ENCODE measurements at places on chromosomes 16 and 17. TPM values are rescaled to one million over a fixed set of nuclear protein-coding genes. Genes with fewer than 3 reads are reported as not detected.

Gene KRTAP1-5
- 54.1 TPM for total RNA-seq

Gene KRT39
- total RNA-seq: 0.11 TPM

Gene ETV4
- 2.9 TPM for total RNA-seq

Gene HNF1B
- total RNA-seq: not detected

Gene NPIPB13
- 0.75 TPM for total RNA-seq

Gene SDK2
- total RNA-seq: 0.11 TPM

Gene KRTAP16-1
- total RNA-seq: not detected

Gene KANSL1
- 106 TPM for total RNA-seq

Gene DCUN1D3
- total RNA-seq: 43.9 TPM

Gene SNX20
- total RNA-seq: not detected

Gene C16orf96
- not detected for total RNA-seq

Gene KCNJ16
- not detected for total RNA-seq

Gene OR1E2
- total RNA-seq: not detected

Gene NPIPB8
- total RNA-seq: under 0.01 TPM

Gene CISD3
- total RNA-seq: 2.7 TPM

Gene TBC1D3H
- not detected for total RNA-seq

Gene HASPIN
- 2.5 TPM for total RNA-seq

Gene TMEM100
- total RNA-seq: 0.12 TPM

Gene SEZ6L2
- total RNA-seq: 2.1 TPM

Gene HYDIN
- total RNA-seq: 1.00 TPM

Gene C16orf74
- 26.5 TPM for total RNA-seq

Gene PABPN1L
- not detected for total RNA-seq

Gene DNASE1L2
- 0.87 TPM for total RNA-seq

Gene SOST
- total RNA-seq: not detected

Gene HS3ST2
- total RNA-seq: 0.11 TPM

Gene MRM3
- total RNA-seq: 28.7 TPM

Gene SMIM22
- not detected for total RNA-seq

Gene LPO
- total RNA-seq: not detected

Gene CTRB1
- total RNA-seq: not detected

Gene PDIA2
- total RNA-seq: 0.12 TPM

Gene TPSB2
- total RNA-seq: not detected

Gene ABCA9
- total RNA-seq: 7.0 TPM

Gene NQO1
- 604 TPM for total RNA-seq

Gene ITGB3
- total RNA-seq: 27.8 TPM

Gene SHISA9
- total RNA-seq: under 0.01 TPM

Gene FMNL1
- 2.2 TPM for total RNA-seq

Gene INTS2
- total RNA-seq: 20.6 TPM

Gene TOP2A
- total RNA-seq: 74.4 TPM

Gene TBX2
- total RNA-seq: 21.0 TPM

Gene NOG
- 2.7 TPM for total RNA-seq

Gene GDPD1
- 2.2 TPM for total RNA-seq

Gene FOXC2
- total RNA-seq: 1.2 TPM

Gene KRTAP4-1
- total RNA-seq: 0.11 TPM

Gene NLRC3
- under 0.01 TPM for total RNA-seq

Gene AARS1
- 326 TPM for total RNA-seq

Gene TEX19
- total RNA-seq: 0.12 TPM

Gene KLHL10
- not detected for total RNA-seq

Gene ADAP2
- total RNA-seq: 3.0 TPM

Gene SLC35G6
- total RNA-seq: not detected

Gene TUBB3
- total RNA-seq: 596 TPM

Gene GAS7
- 3.0 TPM for total RNA-seq

Gene CSH2
- not detected for total RNA-seq

Gene ADAMTS18
- under 0.01 TPM for total RNA-seq

Gene HOXB8
- not detected for total RNA-seq

Gene CCDC200
- not detected for total RNA-seq

Gene SLC5A10
- not detected for total RNA-seq

Measured in uterine smooth muscle cell (primary cell).